GM23338 (cell line): ENCODE measurements at places on chromosomes 2 and 18. TPM values are rescaled to one million over a fixed set of nuclear protein-coding genes. Genes with fewer than 3 reads are reported as not detected.

The SIGLEC15 gene
- 0.29 and 0.35 TPM in 2 replicates for polyA plus RNA-seq

The C1GALT1C1L gene
- 0.99 and 1.3 TPM in 2 replicates for polyA plus RNA-seq

The HOXD13 gene
- polyA plus RNA-seq: not detected in 2 replicates

The CAMKMT gene
- polyA plus RNA-seq: 27.3 and 29.5 TPM in 2 replicates

The CFC1 gene
- 0.28 and 0.66 TPM in 2 replicates for polyA plus RNA-seq

The UGT1A3 gene
- not detected in 2 replicates for polyA plus RNA-seq

The MIB1 gene
- 10.8 and 11.2 TPM in 2 replicates for polyA plus RNA-seq
